ENCODE measurements at places on chromosomes 7 and 10.

GRCh38 chr7:10734595-10734994 lies 239.1 kb upstream of the PHF14 start:
- no peak for DNase-seq

DNA sequence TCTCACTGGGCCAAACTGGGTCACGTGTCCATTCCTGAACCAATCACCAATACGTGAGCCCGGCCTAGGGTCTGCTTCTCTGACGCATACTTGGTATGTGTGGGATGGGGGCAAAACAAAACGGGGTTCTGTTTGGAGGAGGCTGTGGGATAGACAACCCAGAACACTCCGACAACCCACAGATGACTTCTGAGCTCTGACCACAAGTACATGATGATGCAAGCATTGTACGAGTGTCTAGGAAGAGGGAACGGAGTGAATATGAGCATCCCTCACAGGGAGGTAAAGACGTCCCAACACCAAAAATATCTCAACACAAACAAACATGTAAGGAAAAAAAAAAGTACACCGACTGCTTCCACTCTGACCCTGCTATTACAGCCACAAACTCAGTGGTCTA lies 5.6 kb downstream of the DAGLB start:
- no peak for DNase-seq

DNA sequence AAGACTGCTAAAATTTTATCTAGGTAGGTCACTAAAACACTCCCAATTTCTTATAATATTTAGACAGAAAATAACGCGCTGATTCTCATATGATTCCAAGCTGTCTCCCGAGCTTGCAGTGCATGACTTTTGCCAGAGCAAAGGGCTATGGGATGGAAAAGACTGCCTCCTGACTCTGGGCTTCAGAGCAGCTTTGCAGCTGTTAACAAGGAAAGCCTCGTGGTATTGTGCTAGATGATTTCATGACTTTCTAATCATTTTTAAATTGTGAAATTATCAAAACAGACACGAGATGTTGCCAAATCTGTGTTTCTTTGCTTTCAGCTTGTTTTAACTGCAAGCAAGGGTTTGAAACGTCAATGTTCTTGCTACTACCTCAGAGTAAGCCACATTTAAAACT lies 238.3 kb downstream of the AGMO start:
- no peak for DNase-seq

DNA sequence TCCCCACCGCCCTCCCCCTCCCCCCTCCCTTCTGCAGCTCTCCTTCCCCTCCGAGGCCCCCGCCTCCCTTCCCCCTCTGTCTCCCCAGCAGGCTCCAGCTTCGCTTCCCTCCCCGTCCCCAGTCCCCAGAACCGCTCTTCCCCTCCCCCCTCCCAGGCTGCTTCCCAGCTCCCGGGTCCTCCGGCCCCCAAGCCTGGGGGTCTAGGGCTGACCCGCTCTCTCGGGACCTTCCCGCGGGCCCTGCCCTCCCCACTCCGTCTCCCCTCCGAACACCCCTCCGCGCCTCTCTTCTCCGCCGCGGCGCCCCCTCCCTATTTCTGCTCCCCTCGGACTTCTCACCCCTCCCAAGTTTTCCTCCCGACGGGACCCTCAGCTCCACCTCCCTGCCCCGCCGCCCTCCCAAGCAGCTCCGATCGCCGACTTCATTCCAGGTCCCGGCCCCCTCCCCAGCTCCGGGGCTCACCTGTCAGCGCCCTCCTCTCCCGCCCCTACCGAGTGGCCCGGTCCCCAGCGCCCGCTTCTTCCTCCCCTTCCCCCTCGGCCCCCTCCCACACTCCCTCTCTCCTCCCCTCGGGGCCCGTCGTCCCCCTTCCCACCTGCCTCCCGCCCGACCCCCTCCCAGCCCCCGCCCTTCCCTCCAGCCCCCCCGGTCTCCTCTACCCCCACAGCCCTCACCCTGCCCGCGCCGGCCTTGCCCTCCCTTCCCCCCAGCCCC lies 990 bp downstream of the ZNF467 start:
- DNase-seq = peak; percentile 57

GRCh38 chr10:103700436-103700715 lies 155.0 kb downstream of the SH3PXD2A start:
- DNase-seq = no peak

DNA sequence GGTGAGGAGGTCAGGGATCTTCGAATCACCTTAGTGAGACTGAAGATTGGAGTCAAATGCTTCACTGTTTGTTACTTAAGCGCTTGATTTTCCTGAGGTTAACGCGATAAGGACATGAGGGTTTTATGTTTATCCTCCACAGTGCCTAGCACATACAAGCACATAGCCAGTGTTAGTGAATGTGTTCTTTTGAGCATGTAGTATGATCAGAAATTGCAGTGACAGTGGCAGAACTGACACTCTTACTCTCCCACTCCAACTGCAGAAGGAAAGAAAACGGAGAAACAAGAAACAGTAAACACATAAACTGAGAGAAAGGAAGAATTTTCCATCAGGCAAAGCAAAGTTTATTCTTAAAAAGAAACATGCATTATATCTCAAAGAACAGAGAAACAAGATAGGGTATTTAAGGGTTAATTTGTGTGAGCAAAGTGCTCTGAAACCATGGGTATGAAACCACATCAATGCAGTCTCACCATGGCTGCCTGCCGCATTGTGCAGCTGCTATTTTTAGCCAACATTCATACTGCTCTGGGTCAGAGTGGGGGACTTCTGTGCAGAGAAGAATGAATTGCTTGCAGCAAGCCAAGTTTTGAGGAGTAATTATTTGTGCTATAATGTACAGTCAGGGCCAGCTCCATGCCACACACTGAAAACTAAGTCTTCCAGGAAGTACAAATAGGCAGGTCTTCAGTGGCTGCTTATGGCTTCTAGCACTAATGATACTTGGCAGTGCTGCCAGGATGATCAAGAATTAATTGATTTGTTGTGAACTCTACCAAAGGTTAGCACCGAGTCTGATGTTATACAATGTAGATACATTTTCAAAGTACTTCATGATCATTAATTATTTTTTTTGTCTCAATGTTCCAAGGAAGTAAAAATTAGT lies 152.0 kb downstream of the MACC1 start:
- DNase-seq = no peak

DNA sequence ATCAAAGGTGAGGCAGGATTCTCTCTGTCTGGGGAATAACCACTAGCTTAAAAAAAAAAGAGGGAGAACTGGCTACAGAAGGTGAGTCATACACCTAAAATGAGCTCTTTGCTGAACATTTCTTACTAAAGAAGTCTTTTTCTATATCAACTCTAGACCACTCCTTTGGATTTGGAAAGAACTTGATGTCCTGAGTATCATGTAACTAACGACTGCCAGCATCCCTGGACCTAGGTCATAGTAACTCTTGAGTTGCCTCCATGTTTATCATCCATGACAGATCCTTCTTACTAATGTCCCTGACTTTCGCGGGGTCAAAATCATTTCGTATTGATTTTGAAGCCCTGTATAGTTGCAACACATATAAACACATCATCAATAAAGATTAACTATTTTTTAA lies 89.1 kb downstream of the CNOT4 start:
- no peak for DNase-seq

DNA sequence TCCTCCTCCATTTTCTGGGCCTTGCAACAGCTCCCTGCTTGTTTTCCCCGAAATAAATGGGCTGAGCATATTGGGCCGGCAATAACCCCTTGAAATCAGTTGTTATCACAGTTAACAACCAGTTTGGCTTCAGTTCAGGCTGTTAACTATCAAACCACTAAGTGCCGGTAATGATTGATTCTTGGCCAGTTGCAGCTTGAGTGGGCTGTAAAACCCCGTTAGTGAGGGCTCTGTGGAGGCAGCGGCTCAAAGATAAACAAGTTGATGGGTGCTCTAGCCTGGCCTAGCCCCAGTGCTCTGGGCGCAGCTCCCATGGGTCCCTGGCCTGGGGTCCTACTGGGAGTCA lies 8.3 kb downstream of the FGF8 start:
- DNase-seq = no peak

DNA sequence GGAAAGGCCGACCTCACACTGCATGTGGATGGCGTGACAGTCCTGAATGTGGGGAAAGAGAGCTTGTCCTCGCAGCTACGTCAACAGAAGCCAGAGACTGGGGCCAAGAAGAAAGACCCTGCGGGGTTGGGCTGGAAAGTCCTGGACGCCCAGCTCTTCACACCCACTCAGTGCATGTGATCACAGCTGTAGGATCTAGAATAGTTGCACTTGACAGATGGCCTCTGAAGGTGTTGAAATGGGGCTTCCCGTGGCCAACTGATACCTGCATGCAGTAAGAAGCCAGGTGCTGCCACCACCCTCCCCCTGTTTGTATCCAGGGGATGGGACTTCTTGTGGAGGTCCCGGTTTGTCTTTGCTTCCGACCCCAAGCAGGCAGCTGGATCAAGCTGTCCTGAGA lies 34.1 kb upstream of the OCM2 start:
- no peak for DNase-seq

DNA sequence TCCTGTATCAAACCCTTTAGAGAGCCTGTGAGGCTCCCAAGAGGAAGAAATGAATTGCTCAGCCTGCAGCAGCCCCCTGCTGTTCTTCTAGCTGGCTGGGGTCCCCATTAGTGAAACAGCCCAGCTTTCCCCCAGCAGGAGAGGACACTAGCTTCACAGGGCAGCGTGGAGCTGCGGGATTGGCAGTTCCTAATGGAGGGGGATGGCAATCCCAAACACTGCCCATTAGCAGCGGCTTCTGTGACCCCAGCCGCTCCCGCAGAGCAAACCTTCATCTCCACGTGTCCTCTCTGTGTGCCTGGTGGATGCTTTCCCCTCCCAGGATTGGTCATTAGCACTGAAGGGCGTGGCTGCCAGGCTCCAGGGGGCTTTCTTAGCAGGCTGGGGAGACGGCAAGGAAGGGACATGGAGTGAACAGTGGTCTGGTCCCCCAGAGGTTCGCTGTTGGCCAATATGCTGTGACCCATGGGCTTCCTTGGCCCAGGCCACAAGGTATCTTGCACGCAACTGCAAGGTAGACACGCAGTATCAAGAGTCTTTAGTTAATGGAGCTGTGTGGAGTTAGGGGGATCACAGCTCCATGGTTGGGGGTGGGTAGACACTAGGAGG lies 322.5 kb upstream of the ZMIZ1 start:
- DNase-seq = no peak

DNA sequence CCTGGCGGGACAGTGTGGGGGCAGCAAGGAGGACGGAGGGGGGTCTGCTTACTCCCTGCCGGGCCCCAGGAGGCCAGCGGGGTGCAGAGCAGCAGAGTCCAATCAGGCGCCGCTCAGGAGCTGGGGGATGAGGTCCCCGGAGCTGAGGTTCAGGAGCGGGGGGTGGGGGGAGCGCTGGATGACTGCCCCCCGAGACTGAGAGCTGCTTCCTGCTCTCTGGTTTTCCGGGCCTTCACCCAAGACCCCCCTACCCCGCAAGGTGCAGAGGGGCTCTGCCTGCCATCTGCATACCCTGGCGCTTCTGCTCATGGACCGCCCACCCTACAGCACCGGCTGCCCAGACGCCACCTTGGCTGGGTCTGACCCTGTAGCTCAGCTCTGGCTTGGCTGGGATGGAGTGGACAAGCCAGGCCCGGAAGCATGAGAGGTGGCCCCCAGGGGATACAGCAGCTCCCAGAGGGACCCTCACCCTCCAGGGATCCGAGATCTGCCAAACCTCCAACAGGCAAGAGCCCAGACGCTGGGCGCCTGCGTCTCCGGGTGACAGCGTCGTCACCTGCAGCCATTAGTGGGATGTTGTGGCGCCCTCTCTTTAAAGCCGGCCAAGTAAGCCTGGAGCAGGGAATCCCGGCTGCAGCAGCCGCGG lies 930 bp downstream of the KNDC1 start:
- no peak for DNase-seq
